ENCODE measurements at places on chromosomes 12 and 14. TPM values are rescaled to one million over a fixed set of nuclear protein-coding genes. Genes with fewer than 3 reads are reported as not detected.

Gene AKAP5
- 2.6 TPM for polyA plus RNA-seq

Gene OR6C2
- not detected for polyA plus RNA-seq

Gene NUMB
- polyA plus RNA-seq, result 12.7 TPM

Gene LRRIQ1
- polyA plus RNA-seq, result 11.1 TPM

Gene SERPINA12
- not detected for polyA plus RNA-seq

Measured in neural cell (in vitro differentiated cells).